ENCODE measurements at places on chromosomes 2 and 18.

- DNase-seq, result no peak
These were observed 959.6 kb upstream of the SOX11 start for GRCh38 chr2:4732560-4732959.

DNA sequence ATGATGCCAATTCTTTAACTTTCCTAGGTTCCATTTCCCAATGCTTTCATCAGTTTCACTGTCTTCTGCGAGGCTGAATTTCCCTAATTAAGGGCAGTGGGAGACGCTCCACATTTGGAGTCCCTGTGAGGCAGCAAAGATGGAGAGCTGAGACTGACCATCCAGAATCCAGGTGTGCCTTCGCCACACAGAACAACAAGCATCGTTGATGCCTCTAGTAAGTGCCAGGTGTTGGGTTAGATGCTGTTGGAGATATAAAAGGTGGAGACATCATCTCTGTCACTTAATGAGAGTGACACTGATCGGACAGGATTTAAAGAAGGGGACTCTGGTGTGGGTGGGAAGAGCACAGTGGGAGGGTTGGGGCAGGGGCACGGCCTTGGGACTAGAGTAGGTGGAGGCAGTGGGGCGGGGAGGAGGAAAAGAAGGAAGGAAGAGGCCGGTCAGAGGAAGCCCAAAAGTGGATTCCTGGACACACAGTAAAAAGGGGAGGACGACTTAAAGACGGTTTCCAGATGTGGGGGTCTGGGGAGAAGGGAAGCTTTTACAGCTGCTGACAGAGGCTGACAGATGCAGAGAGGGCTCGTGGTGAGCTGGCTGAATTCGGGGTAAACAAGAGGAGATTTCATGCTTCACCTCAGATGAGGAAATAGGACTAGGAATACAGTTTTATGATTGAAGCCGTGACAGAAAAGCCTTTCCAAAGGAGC is 113.0 kb downstream of the BCL2 start:
- DNase-seq, result no peak

GRCh38 chr18:54261894-54262293 is 7.4 kb upstream of the POLI start:
- DNase-seq, result peak; percentile 85

GRCh38 chr2:146804288-146804687 is 1040.5 kb upstream of the ACVR2A start:
- DNase-seq, result no peak

DNA sequence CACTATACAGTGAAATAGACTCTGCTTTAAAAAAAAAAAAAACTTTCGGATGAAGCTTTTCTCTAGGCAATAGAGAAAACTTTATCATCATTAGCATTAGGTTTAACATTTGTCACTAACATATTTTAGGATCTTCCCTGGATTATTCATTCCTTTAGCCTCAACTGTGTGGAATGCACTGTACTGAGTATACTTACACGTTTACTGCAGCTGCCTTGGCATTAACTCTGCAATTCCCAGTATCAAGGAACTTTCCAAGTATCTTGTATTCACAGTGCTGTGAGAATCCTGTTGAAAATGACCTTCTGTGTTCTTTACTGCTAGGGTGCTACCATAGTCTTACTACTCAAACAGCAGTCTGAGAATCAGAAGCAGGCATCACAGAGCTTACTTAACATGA is 328.2 kb upstream of the COL3A1 start:
- DNase-seq, result no peak

DNA sequence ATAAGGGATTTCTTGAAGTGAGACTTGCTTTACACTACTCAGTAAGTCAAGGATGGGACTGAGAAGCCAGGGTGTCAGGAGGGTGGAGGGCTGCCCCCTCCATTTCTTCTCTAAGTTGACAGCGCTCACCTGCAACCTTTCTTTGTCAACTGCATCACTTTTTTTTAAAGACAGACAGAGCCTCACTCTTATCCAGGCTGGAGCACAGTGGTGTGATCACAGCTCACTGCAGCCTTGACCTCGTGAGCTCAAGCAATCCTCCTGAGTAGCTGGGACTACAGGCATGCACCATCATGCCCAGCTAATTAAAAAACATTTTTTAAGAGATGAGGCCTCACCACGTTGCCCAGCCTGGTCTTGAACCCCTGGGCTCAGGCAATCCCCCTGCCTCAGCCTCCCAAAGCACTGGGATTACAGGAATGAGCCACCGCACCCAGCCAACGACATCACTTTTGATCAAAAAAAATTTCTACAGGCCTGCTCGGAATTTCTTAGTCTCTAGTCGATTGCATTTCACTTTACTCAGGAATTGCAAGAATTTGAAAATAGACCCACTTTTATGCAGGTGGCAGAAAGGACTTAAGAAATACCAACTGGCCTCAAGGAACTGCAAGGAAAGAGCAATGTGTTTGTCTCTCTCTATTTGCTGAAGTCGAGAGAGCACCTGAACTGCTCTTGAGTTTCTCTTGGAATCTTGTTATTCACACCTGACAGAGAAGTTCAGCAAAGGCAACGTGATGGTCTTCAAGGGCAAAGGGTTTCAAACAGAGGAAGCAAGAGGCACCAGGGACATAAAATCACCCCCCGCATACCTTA is 101.4 kb downstream of the MYOM1 start:
- DNase-seq, result no peak

DNA sequence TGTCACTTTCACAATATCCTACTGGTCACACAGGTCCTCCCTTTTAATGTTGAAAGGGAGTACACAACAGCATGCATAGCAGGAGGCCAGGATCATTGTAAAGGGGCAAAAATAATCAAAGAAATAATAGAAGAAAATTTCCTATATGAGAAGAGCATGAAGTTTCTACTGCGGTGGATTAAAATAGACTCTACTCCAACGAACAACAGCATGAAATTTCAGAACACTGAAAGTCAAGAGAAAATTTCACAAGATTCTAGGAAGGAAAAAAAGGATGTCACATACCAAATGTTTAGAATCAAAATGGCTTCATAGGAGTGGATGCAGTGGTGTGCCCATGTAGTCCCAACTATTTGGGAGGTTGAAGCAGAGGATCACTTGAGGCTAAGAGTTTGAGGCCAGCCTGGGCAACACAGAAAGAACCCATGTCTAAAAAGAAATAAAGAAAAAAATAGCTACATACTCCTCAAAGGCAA is 72.0 kb upstream of the EPAS1 start:
- no peak for DNase-seq

- DNase-seq, result no peak
These were observed 80.1 kb upstream of the MAP3K20 start for GRCh38 chr2:172995323-172996244.

DNA sequence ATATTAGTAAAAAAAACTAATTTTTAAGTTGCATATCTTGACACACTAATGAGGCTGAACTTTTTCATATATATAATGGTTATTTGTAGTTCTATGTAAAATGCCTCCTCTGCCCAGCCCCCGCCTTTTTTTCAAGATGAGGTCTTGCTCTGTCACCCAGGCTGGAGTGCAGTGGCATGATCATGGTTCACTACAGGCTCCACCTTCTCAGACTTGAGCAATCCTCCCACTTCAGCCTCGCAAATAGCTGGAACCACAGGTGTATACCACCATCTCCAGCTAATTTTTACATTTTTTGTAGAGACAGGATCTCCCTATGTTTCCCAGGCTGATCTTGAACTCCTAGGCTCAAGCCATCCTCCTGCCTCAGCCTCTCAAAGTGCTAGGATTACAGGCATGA is 24.3 kb downstream of the ATF2 start:
- DNase-seq, result no peak

GRCh38 chr2:109272461-109272860 is 143.5 kb downstream of the SH3RF3 start:
- no peak for DNase-seq

GRCh38 chr2:46257476-46257875 is 39.7 kb upstream of the EPAS1 start:
- no peak for DNase-seq

DNA sequence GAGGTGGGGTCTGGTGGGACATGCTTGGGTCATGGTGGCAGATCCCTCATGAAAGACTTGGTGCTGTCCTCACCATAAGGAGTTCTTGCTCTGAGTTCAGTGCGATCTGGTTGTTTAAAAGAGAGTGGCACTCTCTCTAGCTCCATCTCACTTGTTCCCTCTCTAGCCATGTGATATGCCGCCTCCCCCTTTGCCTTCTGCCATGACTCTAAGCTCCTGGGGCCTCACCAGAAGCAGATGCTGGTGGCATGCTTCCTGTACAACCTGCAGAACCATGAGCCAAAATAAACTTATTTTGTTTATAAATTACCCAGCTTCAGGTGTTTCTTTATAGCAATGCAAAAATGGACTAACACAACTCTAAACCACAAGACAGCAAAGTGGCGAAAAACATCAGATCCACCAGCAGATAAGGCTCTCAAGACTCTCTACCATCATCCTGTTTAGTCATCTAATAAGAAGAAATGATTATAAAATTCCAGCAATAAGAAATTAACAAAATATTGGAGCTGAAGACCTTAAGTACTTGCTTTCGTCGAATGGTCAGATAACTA is 75.5 kb downstream of the OLA1 start:
- DNase-seq, result peak; percentile 12
